Sigmoid colon (tissue), 7 donors: ENCODE measurements at places on chromosomes 2 and 18. TPM values are rescaled to one million over a fixed set of nuclear protein-coding genes. Genes with fewer than 3 reads are reported as not detected.

The AMMECR1L gene
- 8.1 TPM for total RNA-seq

The CERKL gene
- total RNA-seq = not detected

The DSC3 gene
- total RNA-seq = not detected

The IL1RL2 gene
- not detected for total RNA-seq

The CYRIA gene
- 12.5 TPM for total RNA-seq

The APOB gene
- 2.1 TPM for total RNA-seq

The TWIST2 gene
- 92.2 TPM for total RNA-seq

The NOTO gene
- total RNA-seq = not detected

The KLHL30 gene
- total RNA-seq = 0.49 TPM

DNA sequence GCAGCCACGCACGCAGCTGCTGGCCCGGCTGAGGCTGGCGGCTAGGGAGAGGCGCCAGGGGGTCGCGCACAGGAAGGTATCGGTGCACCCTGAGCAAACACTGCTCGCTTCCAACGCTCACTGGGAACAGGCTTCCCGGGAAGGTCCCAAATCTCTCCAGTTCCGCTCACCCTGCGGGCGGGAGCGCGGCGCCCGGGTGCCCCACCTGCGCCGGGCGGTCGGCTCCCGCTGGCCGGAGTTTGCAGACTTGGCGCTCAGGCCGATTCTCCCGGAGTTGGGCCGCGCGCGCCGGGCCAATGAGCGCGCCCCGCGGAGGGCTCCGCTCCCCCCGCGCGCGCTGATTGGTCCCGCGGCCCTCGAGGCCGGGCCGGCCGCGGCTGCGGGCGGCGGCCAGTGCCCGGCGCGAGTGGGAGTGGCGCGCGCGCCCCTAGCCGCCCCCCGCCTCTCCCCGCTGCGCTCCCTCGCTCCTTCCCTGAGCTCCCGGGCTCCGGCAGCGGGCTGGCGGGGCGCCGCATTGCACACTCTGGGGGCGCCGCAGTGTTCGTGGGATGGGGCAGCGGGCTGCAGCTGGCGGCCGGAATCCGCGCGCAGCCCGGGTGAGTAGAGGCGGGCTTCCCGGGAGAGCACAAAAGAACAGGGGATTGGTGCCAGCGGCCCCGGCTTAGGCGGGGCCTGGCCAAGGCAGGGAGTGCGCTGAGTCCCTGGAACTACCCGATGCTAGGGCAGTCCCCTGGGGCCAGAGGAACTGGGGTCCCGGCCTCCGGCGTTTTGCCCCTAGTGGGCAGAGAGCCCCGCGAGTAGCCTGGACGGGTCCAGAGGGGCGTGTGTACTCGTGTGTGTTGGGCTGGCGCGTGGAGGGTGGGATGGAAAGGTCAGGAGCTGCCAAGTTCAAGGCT, at the start of gene LYPD6:
Gene LYPD6 (plus strand): TSS at position 461 of the 896 bp plus-strand sequence. CDS start 107,122 bp downstream, outside the sequence.
- H3K4me1 ChIP-seq = peaks cover 12% of the 10 kb centered on the region
- DNase-seq = peak; percentile 82
- peaks cover 8% of the 10 kb centered on the region for H3K27me3 ChIP-seq
- H3K27ac ChIP-seq = peak within 1 kb of the TSS; percentile 50
- peak within 1 kb of the TSS; percentile 68 for H3K4me3 ChIP-seq

DNA sequence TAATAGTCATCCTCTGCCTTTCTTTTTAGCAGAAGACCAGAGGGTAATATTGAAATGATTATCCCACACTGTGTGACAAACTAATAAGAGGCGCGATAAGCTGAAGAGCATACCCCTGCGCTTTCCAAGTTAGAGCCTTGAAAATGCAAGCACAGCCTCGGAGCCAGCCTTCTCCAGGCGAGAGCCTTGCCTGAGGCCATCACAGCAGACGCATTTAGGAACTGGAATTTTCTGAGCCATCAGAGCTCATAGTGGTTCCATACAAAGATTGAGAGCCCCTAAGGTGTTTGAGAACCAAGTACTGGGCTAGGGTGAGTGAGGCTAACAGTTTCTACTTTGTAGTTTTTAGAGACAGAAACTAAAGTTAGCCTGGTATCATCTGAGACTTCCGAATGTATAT, 19.9 kb downstream of the PSMG2 start:
- H3K27me3 ChIP-seq = no peaks in the 10 kb centered on the region
- H3K4me3 ChIP-seq = no peak overlapping the region

- H3K4me3 ChIP-seq = no peak overlapping the region
- no peak overlapping the region for H3K27ac ChIP-seq
- no peaks in the 10 kb centered on the region for H3K4me1 ChIP-seq
- H3K27me3 ChIP-seq = no peaks in the 10 kb centered on the region
- H3K36me3 ChIP-seq = peaks cover 6% of the 10 kb centered on the region
- DNase-seq = no peak
Observed at GRCh38 chr2:25788457-25788856, 89.8 kb downstream of the ASXL2 start.

DNA sequence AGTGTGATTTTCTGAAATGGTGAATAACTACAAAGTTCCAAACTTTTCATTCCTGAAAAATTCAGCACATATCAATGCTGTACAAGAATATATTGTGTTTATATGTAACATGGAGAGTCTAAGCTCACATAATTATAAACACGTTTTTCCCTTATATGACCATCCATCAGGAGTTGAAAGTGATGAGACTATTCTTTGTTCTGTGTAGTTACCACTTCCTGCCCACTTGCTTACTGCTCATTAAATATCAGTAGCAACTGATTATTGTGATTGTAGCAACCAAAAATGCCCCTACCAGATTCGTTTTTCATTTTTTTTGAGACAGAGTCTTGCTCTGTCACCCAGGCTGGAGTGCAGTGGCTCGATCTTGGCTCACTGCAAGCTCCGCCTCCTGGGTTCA, 30.8 kb downstream of the OTX1 start:
- no peaks in the 10 kb centered on the region for H3K27me3 ChIP-seq
- no peaks in the 10 kb centered on the region for H3K36me3 ChIP-seq
- DNase-seq = no peak
- H3K4me3 ChIP-seq = no peak overlapping the region
- no peak overlapping the region for H3K27ac ChIP-seq
- no peaks in the 10 kb centered on the region for H3K4me1 ChIP-seq

DNA sequence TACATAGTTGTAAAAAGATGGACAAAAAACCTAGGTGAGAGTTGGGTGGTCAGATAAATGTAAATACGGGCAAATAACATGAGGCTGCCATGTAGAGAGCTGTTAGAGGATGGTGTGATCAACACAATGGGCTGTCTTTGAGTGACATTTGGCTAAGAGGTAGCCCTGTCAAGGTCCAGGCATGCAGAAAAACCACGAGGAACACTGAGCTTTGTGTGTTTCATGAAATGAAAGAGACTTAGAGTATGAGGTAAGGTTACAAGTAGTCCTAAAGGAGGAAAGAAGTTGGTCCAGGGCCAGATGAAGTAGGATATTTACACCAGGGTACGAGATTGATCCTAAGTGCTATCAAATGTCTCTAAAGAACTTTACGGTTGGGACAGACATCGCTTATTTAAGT, 160.9 kb downstream of the RDH14 start:
- H3K27ac ChIP-seq = no peak overlapping the region
- H3K36me3 ChIP-seq = no peaks in the 10 kb centered on the region
- no peaks in the 10 kb centered on the region for H3K4me1 ChIP-seq
- no peak overlapping the region for H3K4me3 ChIP-seq
- no peaks in the 10 kb centered on the region for H3K27me3 ChIP-seq

DNA sequence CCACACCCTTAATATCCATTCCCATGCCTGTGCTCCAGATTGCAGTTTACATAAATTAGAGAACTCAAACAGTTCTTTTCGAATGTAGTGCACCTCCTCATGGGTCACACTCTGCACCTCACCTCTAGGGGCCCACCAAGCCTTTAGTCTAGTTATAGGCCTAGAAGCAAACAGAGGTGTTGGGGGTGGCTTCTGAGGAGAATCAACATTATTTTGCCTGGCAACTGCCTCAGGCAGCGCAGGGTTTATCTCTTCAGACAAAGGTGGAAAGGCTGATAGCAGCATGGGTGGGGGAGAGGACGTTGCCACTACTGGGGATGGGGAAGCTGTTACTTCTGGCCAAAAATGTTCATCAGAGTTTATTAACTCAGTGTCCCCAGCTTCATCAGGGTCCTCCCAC, 5.0 kb upstream of the GYPC start:
- peaks cover 10% of the 10 kb centered on the region for H3K4me1 ChIP-seq
- H3K36me3 ChIP-seq = no peaks in the 10 kb centered on the region
- H3K27me3 ChIP-seq = no peaks in the 10 kb centered on the region

- no peak for DNase-seq
- no peak overlapping the region for H3K27ac ChIP-seq
- no peaks in the 10 kb centered on the region for H3K36me3 ChIP-seq
- no peak overlapping the region for H3K4me3 ChIP-seq
- H3K27me3 ChIP-seq = peaks cover 33% of the 10 kb centered on the region
Observed at GRCh38 chr2:218832520-218832919, 917 bp upstream of the PRKAG3 start.

GRCh38 chr2:28300485-28301341, 91.9 kb upstream of the FOSL2 start:
- H3K27me3 ChIP-seq = no peaks in the 10 kb centered on the region
- DNase-seq = peak; percentile 77
- peak overlapping the region; percentile 89 for H3K27ac ChIP-seq
- H3K4me3 ChIP-seq = peak overlapping the region; percentile 25

DNA sequence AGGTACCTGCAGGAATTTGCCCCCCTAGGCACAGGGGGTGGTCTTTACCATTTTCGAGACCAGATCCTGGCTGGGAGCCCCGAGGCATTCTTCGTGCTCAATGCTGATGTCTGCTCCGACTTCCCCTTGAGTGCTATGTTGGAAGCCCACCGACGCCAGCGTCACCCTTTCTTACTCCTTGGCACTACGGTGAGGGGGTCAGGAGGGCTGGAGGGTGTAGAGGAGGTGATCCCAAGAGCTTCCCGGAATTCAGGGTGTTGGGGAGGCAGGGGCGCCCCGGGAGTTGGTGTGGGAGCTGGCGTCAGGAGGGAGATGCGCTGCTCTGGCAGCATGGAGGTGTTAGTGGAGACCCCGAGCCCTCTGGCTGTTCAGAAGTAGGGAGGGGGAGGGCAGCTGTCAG, 3.2 kb downstream of the GMPPA start:
- peaks cover 19% of the 10 kb centered on the region for H3K4me1 ChIP-seq
- no peak for DNase-seq
- H3K27ac ChIP-seq = no peak overlapping the region

GRCh38 chr2:167492486-167492885, 604.2 kb downstream of the XIRP2 start:
- DNase-seq = no peak
- no peaks in the 10 kb centered on the region for H3K36me3 ChIP-seq
- no peak overlapping the region for H3K27ac ChIP-seq
- H3K27me3 ChIP-seq = no peaks in the 10 kb centered on the region
- no peak overlapping the region for H3K4me3 ChIP-seq

GRCh38 chr2:120346026-120346666, at the start of gene INHBB:
INHBB (plus strand) TSS chr2:120346136; CDS start chr2:120346189, 53 bp downstream.
- H3K4me1 ChIP-seq = peaks cover 45% of the 10 kb centered on the region
- peak within 1 kb of the TSS; percentile 45 for H3K4me3 ChIP-seq
- no peaks in the 10 kb centered on the region for H3K36me3 ChIP-seq
- no peak within 1 kb of the TSS for H3K27ac ChIP-seq

DNA sequence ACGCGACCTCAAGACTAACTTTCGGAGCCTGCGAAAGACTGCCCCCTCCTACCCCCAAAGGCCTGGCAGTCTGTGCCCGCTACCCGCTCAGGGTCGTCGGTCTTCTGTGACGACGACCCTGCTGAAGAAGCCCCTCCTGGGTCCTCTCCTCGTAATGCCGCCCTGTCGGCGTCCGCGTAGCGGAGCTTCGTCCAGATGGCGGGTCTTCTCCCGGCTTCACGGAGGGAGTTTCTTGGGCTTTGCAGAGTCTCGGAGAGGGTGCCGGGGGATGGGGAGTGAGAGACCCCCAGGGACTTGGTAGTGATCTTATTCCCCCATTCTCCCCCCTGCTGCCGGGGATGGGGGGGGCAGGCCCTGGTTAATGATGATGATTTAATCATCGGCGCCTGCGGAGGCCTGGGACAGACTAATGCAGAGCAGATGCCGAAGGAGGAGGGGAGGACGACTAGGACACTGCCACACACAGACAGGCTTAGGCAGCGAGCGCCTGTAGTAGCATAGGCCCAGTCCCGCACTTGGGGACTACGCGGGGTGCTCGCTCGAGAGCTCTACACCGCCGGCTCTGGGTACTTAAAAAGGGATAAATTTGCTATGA, 528 bp upstream of the PCGF1 start:
- no peak for DNase-seq
- H3K27ac ChIP-seq = peak overlapping the region; percentile 97
- H3K4me3 ChIP-seq = peak overlapping the region; percentile 82
- H3K4me1 ChIP-seq = peaks cover 32% of the 10 kb centered on the region
- H3K36me3 ChIP-seq = no peaks in the 10 kb centered on the region
- H3K27me3 ChIP-seq = peaks cover 75% of the 10 kb centered on the region

GRCh38 chr2:119255760-119256581, 32.3 kb downstream of the STEAP3 start:
- H3K36me3 ChIP-seq = no peaks in the 10 kb centered on the region
- H3K27ac ChIP-seq = no peak overlapping the region
- DNase-seq = no peak
- no peaks in the 10 kb centered on the region for H3K27me3 ChIP-seq

- H3K4me1 ChIP-seq = no peaks in the 10 kb centered on the region
- no peak overlapping the region for H3K4me3 ChIP-seq
- DNase-seq = no peak
- H3K27me3 ChIP-seq = no peaks in the 10 kb centered on the region
- peaks cover 7% of the 10 kb centered on the region for H3K36me3 ChIP-seq
Observed at GRCh38 chr2:74537140-74537539, 7.4 kb downstream of the HTRA2 start.

DNA sequence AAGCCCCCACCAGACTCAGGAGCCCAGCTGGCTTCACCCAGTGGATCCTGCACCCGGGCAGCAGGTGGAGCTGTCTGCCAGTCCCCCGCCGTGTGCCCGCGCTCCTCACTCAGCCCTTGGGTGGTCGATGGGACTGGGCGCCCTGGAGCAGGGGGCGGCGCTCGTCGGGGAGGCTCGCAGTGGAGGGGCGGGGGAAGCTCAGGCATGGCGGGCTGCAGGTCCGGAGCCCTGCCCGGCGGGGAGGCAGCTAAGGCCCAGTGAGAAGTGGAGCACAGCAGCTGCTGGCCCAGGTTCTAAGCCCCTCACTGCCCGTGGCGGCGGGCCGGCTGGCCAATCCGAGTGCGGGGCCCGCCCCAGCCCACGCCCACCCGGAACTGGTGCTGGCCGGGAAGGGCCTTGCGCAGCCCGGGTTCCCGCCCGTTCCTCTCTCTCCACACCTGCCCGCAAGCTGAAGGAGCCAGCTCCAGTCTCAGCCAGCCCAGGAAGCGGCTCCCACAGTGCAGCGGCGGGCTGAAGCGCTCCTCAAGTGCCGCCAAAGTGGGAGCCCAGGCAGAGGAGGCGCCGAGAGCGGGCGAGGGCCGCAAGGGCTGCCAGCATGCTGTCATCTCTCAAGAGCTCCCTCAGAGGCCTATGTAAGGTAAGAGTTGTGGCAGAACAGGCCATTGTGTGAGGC, 1307.8 kb upstream of the TMEFF2 start:
- no peaks in the 10 kb centered on the region for H3K27me3 ChIP-seq
- no peak overlapping the region for H3K27ac ChIP-seq
- H3K4me3 ChIP-seq = no peak overlapping the region
- DNase-seq = no peak

GRCh38 chr2:169348321-169349024, 13.9 kb downstream of the LRP2 start:
- no peaks in the 10 kb centered on the region for H3K36me3 ChIP-seq
- H3K4me1 ChIP-seq = no peaks in the 10 kb centered on the region
- no peaks in the 10 kb centered on the region for H3K27me3 ChIP-seq
- no peak for DNase-seq

- H3K36me3 ChIP-seq = no peaks in the 10 kb centered on the region
- no peaks in the 10 kb centered on the region for H3K27me3 ChIP-seq
- no peak overlapping the region for H3K27ac ChIP-seq
- H3K4me1 ChIP-seq = no peaks in the 10 kb centered on the region
Observed at GRCh38 chr2:51760441-51760840, 728.5 kb upstream of the NRXN1 start.
